ENCODE measurements at places on chromosomes 5 and 9. TPM values are rescaled to one million over a fixed set of nuclear protein-coding genes. Genes with fewer than 3 reads are reported as not detected.

GRCh38 chr9:108467653-108468324 is 388.0 kb downstream of the ACTL7B start:
- no peaks in the 10 kb centered on the region for H3K4me1 ChIP-seq
- no peak for DNase-seq
- no peak overlapping the region for H3K4me3 ChIP-seq
- H3K27me3 ChIP-seq: no peaks in the 10 kb centered on the region
- no peak overlapping the region for H3K27ac ChIP-seq
- no peaks in the 10 kb centered on the region for H3K36me3 ChIP-seq

GRCh38 chr9:112570671-112571167 is 84.1 kb downstream of the KIAA1958 start:
- DNase-seq: no peak
- peaks cover 11% of the 10 kb centered on the region for H3K36me3 ChIP-seq
- H3K27me3 ChIP-seq: no peaks in the 10 kb centered on the region
- peaks cover 6% of the 10 kb centered on the region for H3K4me1 ChIP-seq

DNA sequence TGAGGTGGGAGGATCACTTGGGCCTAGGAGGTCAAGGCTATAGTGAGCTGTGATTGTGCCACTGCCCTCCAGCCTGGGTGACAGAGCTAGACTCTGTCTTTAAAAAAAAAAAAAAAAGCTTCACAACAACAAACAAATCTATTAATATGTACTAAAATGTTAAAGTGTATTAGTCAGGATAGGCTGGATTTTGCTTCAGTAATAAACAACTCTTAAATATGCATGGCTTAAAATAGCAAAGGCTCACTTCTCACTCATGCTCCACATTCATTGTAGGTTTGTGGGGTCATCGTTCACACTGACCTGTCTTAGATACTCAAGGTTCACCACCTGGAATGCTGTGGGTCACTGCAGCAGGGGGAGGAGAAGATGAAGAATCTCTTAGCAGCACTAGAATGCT is 33.8 kb upstream of the COL15A1 start:
- DNase-seq: no peak
- H3K4me3 ChIP-seq: no peak overlapping the region
- H3K27ac ChIP-seq: no peak overlapping the region
- peaks cover 27% of the 10 kb centered on the region for H3K4me1 ChIP-seq

DNA sequence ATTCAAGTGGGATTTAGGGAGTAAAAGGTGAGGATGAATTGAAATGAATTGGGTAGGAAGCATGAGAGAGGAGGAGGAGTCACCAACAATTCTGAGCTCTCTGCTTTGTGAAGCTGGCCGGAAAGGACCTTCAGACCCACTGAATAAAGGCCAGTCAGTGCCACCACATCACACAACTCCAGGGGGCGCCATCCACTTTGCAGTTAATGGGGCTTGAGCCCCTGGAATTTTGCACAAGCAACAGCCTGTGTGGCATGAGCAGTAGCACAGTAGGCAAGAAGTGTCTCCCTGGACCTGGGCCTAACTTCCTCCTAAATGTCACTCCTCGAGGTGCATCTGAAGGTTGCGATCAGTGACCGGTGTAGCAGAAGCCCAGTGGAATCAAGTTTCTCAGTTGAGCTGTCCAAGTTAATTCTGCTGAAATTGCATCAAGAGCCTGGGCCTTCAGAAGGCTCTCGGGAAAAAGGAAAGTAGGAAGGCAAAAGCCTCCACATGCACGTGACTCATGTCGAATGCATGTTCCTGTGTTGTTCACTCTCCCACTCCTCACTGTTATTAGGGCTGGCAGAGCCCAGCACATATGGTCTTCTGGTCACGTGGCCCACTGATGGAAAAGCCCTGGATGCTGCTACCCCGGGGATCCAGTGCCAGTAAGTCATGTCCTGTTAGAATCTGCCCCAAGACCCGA is 27.8 kb upstream of the GLIS3 start:
- no peak for DNase-seq
- H3K27ac ChIP-seq: no peak overlapping the region
- H3K4me3 ChIP-seq: no peak overlapping the region
- no peaks in the 10 kb centered on the region for H3K36me3 ChIP-seq

DNA sequence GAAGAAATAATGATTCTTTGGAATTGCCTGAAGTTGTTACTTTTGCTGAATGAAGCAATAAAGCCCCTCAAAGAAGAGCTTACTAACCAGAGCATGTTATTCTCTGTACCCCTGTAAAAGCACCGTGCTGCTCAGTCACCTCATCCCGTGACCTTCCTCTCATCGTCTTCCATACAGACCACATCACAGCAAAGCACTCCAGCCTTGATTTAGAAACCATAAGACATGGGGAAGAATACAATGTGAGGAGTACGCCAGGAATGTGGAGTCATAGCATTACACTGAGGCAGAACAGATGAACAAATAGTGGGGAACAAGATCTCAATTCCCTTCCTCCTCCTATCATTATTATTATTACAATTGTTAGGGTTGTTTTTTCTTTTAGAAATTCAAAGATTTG is 49.1 kb downstream of the ERAP1 start:
- peaks cover 17% of the 10 kb centered on the region for H3K36me3 ChIP-seq
- DNase-seq: no peak
- peaks cover 3% of the 10 kb centered on the region for H3K4me1 ChIP-seq
- H3K27me3 ChIP-seq: no peaks in the 10 kb centered on the region
- no peak overlapping the region for H3K4me3 ChIP-seq
- H3K27ac ChIP-seq: no peak overlapping the region

DNA sequence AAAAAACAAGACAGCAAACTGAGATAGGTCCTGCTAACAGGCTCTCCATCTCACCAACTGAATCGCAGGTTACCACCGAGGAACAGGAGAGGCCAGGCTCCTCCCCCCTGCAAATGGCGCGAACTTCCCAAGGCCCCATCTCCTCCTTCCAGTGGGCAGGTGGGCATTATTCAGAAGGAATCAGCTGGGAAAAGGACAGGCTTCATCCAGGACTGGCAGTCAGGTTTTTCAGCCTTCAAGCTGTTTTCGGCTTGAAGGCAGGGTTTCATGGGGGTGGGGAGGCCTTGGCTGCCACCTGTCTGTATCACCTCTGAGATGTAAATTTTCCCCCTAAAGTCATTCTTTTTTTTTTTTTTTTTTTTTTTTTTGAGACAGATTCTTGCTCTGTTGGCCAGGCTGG is 79.4 kb downstream of the SFXN1 start:
- no peak overlapping the region for H3K4me3 ChIP-seq
- peaks cover 3% of the 10 kb centered on the region for H3K4me1 ChIP-seq
- DNase-seq: no peak
- no peaks in the 10 kb centered on the region for H3K36me3 ChIP-seq

DNA sequence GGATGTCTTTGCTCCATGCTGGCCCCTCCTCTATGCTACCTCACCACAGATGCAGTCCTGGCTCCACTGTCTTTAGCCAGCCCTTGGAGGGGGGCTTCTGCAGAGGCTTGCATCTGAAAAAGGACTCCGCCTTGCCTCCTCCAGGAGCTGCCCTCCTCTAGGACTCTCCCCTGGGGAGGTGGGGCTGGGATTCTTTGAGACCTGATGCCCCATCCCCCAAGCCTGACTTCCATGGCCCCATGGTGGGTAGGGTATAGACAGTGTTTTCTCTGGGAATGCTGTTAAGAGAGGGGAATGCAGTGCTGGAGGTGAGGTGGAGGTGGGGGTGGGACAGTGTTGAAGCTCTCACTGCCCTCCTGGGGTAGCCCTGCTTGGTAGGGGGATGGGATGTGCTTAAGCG is 14.3 kb downstream of the JADE2 start:
- H3K27me3 ChIP-seq: no peaks in the 10 kb centered on the region
- H3K4me3 ChIP-seq: no peak overlapping the region
- no peak for DNase-seq
- no peaks in the 10 kb centered on the region for H3K36me3 ChIP-seq

DNA sequence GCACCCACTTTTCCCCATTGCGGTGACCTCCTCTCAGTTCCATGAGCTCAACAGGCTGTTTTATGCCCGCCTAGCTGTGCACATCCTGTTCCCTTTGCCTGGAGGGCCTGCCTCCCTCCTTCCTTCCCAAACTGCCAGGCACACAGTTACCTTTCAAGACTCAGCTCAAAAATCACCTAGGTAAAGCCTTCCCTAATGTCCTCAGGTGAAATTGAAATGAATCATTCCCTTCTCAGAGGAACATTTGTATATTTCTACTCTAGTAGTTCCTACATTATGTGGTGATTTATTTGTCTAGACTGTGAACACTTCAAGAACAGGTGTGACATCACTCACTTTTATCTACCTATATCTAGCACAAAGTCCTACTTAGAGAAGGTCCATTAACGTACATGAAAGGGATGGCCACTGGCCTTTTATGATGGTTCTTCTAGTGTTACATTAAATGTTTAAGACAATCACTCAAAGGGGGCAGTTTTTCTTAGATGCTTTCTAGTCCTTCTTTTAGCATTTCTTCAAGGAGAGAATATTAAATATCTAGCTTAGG is 103.5 kb upstream of the EQTN start:
- DNase-seq: no peak
- H3K4me1 ChIP-seq: peaks cover 16% of the 10 kb centered on the region
- H3K27ac ChIP-seq: no peak overlapping the region
- no peaks in the 10 kb centered on the region for H3K36me3 ChIP-seq
- no peaks in the 10 kb centered on the region for H3K27me3 ChIP-seq

DNA sequence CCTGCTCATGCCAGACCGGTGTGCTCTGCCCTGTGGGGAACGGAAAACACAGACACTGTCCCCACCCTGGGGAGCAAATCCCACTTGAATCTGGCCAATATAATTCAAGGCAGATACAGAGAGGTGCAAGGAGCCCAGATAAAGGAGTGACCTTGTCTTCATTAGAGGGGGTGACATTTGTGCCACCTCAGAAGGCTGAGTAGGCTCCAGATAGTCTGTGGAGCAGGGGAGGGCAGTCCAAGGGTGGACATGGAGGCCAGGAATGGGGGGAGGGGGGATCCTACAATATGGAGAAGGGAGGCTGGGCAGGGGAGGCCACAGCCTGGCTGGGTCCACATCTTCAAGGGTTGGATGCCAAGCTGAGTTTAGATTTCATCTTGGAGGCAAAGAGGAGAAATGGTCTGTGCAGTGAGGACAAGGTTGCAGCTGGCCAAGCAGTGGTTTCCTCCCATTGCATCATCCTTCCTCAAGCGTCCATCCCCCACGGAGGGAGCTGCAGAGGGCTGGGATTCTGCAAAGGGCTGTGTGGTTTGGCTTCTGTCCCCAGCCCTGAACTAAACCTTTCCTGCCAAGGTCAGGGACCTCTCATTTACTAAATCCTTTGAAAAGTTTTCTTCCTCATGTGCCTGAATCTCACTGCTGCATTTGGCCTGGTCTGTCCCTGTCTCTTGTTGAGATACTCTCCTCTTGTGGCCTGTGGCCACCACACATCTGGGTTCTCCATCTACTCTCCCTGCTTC is 60.1 kb downstream of the GALNT12 start:
- peaks cover 3% of the 10 kb centered on the region for H3K36me3 ChIP-seq
- no peak overlapping the region for H3K27ac ChIP-seq
- no peak overlapping the region for H3K4me3 ChIP-seq
- peaks cover 12% of the 10 kb centered on the region for H3K27me3 ChIP-seq
- DNase-seq: no peak

- H3K27ac ChIP-seq: no peak overlapping the region
- H3K4me1 ChIP-seq: no peaks in the 10 kb centered on the region
- peak; percentile 73 for DNase-seq
Measured at GRCh38 chr5:179530069-179530998, 20.0 kb upstream of the RUFY1 start.

DNA sequence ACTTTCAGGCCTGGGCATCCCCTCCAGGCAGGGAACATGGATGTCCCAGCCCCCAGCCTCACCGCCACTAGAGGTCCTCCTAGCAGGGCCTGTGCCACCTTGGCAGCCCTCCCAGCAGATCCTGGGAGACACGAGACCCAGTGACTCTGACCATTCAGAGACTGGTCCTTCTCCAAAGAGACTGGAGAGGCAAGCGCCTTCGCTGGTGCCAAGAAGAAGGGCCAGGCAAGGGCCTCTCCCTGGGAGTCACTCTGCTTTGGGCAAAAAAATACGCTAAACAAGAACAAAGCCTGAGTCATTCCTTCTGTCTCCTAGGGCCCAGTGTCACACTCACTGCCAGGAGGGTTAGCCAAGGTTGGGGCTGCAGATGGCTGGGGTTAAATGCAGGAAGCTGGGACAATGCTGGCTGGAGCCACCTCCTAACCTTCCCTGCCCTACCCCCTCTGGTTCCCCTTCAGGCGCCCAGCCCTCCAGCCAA is 35.3 kb upstream of the SMIM23 start:
- peaks cover 2% of the 10 kb centered on the region for H3K27me3 ChIP-seq
- no peak overlapping the region for H3K27ac ChIP-seq
- peak; percentile 7 for DNase-seq
- H3K4me3 ChIP-seq: no peak overlapping the region
- H3K36me3 ChIP-seq: no peaks in the 10 kb centered on the region

- peaks cover 4% of the 10 kb centered on the region for H3K36me3 ChIP-seq
- H3K27me3 ChIP-seq: peaks cover 11% of the 10 kb centered on the region
- DNase-seq: no peak
- H3K4me3 ChIP-seq: peak within 1 kb of the TSS; percentile 88
- H3K4me1 ChIP-seq: peaks cover 6% of the 10 kb centered on the region
- H3K27ac ChIP-seq: peak within 1 kb of the TSS; percentile 12
Measured at GRCh38 chr5:41510176-41510831, at the start of gene PLCXD3. Gene PLCXD3, minus strand, starts transcription at chr5:41510601. Its CDS starts 75 bp downstream, at chr5:41510526.

DNA sequence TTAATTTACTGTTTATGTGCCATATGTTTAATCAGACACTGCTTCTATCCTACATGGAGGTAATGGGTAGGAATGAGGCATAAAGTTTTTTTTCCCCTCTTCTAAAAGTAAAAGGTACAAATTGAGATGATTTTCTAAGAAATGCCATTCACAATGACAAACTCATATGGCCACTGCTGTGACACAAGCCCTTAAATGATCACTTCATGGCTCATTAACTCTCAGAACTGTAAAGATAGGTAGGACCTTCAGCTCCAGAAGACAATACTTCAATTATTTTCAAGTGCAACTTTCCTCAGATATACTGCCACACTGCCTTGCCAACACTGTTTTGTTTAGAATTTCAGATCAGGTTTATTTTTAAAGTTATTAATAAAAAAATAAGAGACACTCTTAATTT is 362.9 kb upstream of the ZNF608 start:
- H3K4me1 ChIP-seq: peaks cover 13% of the 10 kb centered on the region
- no peak overlapping the region for H3K4me3 ChIP-seq
- H3K36me3 ChIP-seq: no peaks in the 10 kb centered on the region
- DNase-seq: no peak

PRR16 gene
- total RNA-seq: not detected

SPATA31E1 gene
- total RNA-seq: 0.05 TPM

WDR38 gene
- not detected for total RNA-seq

TPPP gene
- 0.05 TPM for total RNA-seq

LCN1 gene
- total RNA-seq: not detected

C5orf58 gene
- total RNA-seq: 0.28 TPM

Measured in endothelial cell (in vitro differentiated cells).